ENCODE measurements at places on chromosomes 4 and X. TPM values are rescaled to one million over a fixed set of nuclear protein-coding genes. Genes with fewer than 3 reads are reported as not detected.

DNA sequence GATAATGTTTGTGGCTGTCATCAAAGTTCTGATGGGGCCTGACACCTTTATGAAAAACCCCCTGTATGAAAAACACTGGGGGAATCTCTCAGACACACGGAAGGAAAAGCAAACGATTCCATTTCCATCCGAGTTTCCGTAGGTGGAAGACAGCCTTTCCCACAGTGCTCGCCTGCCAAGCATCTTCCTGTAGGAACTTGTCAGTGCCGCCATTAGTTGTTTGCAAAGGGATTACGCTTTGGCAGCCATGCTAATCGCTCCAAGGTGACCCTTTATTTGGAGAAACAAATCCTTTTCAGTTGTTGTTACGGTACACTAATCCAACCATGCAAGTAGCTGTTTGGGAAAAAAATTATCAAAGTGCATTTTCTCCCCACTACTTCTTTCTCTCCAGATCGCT lies 44.4 kb upstream of the STOX2 start:
- no peak for DNase-seq

DNA sequence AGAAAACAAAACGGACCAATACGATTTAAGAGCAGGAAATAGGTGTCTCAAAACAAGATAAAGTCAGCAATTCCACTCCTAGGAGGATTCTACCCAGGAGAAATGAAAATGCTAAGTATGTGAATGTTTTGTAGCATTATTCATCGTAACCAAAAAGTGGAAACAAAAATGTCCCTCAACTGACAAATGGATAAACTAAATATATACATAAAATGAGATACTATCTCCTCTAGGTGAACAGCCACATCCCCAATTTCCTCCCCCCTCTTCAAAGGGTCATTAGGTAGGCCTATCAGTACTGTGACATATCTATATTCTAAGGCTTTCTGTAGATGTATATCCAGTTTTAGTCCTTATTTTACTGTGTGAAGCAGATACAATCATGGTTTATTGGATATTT lies 18.0 kb downstream of the DDX3X start:
- no peak for DNase-seq

GRCh38 chr4:83489711-83490326 lies 4.9 kb upstream of the ABRAXAS1 start:
- no peak for DNase-seq

DNA sequence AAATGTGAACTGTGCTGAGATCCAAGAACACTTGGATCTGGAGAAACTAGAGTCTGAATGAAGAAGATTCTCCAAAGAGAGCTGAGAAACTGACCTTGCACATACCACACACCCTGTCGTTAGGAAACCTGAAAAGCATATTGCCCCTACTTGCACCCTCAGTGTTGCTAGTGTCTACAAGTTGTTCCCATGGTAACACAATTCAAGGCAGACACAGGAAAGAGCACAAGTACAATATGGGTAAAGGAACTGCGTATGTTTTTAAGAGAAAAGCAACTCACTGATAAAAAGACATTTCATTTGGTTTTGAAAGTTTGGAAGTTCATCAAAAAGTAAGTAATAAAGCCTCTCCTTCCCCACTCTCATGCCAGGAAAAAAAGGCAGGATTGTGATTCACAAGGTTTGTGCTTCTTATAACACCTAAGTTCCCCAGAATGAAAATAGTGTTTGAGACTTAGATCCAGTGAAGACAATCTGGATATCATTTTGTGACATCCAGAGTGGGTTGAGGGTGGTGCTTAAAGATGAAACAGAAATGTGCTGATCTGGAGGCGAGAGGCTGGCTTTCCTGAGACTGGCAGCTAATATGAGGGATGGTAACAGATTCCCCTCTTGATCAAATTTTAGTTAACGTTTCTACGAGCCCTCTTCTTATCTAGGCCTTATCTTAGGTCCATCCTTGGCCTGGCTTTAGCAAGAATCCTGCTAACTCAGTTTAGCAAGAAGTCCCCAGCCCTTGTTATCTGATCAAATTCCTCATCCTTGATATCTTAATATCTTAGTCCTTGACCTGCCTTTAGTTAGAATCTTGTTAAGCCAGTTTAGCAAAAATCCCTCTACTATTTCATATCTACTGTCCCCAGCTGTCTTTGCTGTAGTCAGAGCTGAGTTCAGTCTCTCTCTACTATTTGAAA lies 42.3 kb downstream of the NIPAL1 start:
- DNase-seq, result no peak

- no peak for DNase-seq
Measured at GRCh38 chrX:124209792-124210576, 122.5 kb upstream of the TEX13D start.

- no peak for DNase-seq
Measured at GRCh38 chr4:152021788-152022438, 261.1 kb upstream of the GATB start.

- DNase-seq, result peak; percentile 63
Measured at GRCh38 chr4:52751487-52751911, 274 bp upstream of the ERVMER34-1 start.

GRCh38 chr4:126532527-126532926 lies 1100.2 kb upstream of the INTU start:
- no peak for DNase-seq

DNA sequence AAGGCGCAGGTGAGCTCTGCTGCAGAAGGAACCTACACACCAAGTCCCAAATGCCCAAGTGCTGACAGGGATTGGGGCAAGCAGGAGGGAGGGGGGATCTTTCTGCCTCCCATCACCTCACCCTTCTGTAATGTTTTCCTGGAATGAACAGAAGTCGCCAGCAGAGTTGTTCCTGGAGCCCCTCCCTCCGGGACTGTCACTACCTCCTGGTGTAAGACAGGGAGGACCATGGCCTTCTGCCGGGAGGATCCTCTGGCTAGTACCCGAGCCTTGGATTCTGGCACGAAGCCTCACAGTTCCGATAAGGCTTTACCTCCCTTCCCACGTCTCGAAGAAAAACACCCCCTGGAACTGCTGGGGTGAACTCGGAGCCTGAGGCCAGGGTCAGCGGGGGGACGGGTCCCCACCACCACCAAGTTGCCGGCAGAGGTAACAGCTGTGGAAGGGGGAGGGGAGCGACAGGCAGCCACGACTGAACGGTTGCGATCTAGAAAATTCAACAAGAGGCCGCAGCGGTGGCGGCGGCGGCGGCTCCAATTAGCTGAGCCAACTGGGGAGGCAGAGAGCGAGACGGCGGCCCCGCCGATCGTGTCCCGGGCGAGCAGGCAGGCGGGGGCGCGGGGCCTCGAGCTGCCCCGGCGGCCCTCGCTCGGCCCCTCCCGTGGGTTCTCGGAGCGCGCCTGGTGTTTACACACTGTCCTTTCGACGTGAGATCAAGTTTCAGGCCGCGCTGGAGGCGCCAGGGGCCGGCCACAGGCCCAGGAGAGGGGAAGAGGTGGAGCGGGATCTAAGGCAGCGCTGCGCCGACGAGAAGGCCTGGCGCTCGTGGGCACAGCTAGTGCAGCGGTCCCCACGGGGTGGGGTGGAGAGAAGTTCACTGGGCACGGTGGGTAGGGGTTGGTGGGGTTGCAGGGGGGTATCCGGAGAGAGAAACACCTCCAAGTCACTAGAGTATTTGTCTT lies 53.7 kb upstream of the BCOR start:
- DNase-seq, result no peak

DNA sequence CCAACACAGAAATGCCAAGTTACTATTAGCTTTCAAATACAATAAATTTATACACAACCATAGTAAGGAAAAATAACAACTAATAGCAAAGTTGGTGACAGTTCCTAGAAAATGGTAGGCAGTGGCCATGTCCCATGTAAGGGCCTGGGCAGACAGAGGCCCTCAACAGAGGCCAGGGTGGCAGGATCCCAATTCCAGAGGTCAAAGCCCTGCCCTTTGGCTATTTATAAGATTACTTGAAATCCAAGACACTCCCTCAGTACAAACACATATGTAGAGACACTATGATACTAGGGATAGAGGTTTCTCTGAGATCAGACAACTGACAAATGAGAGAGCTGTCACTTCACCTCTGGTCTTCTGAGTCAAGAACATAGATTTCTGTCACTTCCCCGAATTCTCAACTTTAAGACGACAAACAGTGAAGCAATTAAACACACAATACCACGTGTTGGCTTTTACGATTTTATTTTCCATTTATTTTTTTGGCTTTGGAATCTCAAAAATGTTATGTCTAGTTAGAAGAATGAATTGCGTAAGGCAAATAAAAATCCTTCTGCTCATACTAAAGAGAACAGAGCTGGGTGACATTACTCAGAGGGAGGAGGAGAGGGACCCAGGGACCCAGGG lies 16.3 kb upstream of the MAOB start:
- DNase-seq, result peak; percentile 32

GRCh38 chrX:49930039-49930438 lies 7.6 kb downstream of the CLCN5 start:
- no peak for DNase-seq

DNA sequence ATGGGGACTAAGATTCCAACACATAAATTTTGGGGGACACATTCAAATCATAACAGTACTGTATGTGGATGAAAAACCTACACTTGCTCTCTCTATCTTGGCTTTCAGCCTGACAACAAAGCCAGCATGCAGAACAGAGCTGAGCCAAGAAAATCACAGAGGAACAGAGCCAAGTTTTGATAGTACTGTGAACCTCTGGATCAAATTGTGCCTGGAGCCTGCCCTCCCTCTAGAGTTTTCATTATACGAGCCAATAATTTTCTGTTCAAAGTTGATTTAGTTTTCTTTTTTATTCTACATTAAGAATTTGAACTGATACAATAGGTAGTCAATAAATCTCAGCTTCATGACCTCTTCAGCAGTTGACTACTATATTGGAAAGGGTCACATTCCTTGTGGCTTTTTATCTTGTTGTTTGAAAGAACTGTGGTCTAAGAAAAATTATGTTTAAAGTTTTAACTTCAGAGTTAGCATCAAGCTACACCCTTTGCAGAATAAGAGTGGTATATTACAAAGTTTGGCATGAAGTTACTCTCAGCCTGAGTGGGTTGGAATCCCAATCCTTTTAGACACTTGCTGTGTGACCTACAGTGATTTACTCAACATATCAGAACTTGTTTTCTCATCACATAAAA lies 31.1 kb downstream of the GRID2 start:
- DNase-seq, result no peak

DNA sequence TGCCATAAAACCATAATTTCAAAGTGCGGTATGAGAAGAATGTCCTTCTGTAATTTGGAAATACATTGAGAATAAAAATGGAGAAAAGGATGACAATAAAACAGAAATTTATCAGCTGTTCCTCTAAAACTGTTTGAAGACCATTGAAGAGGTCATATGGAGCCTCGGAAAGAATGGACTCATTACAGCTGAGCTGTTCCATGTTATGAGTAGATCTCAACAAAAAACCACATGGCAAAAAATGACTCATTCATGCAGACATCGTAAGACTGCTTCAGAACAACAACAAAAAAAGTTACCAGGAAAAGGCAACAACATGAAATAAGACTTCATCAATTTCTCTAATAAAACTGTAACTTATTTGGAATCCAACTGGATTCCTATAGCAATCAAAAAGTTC lies 39.7 kb downstream of the AKAP4 start:
- DNase-seq, result no peak

DNA sequence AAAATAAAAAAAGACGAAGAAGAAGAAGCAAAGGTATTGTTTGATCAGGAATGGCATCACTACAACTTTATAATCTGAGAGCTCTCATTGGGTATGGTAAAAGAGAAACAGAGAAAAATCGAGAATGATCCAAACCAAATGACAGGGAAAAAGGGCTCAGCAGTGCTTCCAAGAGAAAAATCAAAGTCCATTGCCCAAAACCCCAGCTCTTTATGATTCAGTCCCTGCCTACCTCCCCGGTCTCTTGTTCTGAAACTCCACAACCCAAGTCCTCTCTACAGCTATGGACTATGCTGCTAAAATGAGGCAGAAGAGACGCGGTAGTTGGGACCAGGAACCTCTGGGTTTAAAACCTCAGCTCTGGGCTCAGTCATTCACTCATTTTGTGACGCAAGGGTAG lies 341.1 kb upstream of the PPARGC1A start:
- no peak for DNase-seq

- no peak for DNase-seq
Measured at GRCh38 chr4:23614284-23614892, 275.5 kb downstream of the PPARGC1A start.

DNA sequence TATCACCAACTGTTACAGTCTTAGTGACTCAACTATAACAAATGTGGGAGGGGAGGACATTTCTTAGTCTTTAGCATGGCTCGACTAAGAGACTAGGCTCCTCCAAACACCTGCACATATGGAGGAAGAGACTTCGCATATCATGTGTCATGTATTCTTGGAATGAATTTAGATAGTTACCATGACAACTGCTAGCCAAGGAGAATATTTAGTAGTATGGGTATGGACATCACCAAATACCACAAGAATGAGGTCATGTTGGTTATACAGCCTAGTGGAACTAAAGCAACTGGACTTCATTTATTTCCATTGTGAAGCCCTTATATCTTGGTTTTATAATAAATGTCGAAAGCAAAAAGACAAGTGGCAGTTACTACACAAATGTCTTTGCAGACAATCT lies 512.3 kb downstream of the CFAP47 start:
- no peak for DNase-seq

- no peak for DNase-seq
Measured at GRCh38 chr4:95439896-95440295, 108.9 kb downstream of the UNC5C start.

DNA sequence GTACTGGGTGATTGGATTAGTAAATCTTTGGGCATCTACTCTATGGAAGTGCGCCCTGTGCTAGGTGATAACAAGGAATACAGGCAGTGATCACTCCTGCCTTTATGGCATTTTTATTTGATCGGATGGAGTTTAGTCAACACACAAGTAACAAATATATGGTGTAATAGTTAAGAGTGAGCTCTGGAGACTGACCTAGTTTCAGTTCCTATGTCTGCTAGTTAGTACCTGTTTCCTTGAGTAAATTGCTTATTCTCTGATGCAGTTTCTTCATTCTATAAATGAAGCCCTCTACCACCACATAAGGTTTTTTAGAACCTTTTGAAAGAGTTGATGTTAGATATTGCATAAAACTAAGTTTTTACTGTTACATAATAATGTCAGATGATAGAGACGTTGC lies 134.6 kb downstream of the KDM6A start:
- DNase-seq, result no peak

DNA sequence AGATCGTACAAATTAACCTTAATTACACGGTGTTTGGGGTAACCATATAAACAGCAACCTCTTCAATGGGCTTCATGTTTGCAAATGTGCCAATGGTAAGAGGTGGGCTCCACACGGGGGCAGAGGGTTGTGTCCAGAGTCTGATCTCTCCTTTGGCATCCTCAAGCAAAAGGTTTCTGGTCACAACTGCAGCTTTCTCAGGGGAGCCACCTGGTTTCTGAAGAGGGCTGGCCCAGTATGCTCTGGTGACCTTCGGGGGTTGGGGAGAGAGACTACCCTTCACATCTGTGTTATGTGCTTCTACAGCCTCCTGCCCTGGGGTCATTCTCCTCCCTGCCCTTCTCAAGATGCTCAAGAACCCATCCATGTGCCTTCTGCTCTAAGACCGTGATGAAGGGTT lies 259.6 kb downstream of the CRLF2 start:
- no peak for DNase-seq

GRCh38 chrX:53544936-53545335 lies 110.8 kb upstream of the HSD17B10 start:
- DNase-seq, result no peak

FREM3 gene
- total RNA-seq, result not detected

CABS1 gene
- not detected for total RNA-seq

RRH gene
- total RNA-seq, result not detected

FOXR2 gene
- not detected for total RNA-seq

KCND1 gene
- 2.2 TPM for total RNA-seq

BGN gene
- total RNA-seq, result 0.33 TPM

PAGE2 gene
- total RNA-seq, result not detected

ANKRD37 gene
- 5.8 TPM for total RNA-seq

GABRG1 gene
- total RNA-seq, result not detected

IBSP gene
- not detected for total RNA-seq
